T-helper 2 cell (primary cell): ENCODE measurements at places on chromosomes 2 and 18.

DNA sequence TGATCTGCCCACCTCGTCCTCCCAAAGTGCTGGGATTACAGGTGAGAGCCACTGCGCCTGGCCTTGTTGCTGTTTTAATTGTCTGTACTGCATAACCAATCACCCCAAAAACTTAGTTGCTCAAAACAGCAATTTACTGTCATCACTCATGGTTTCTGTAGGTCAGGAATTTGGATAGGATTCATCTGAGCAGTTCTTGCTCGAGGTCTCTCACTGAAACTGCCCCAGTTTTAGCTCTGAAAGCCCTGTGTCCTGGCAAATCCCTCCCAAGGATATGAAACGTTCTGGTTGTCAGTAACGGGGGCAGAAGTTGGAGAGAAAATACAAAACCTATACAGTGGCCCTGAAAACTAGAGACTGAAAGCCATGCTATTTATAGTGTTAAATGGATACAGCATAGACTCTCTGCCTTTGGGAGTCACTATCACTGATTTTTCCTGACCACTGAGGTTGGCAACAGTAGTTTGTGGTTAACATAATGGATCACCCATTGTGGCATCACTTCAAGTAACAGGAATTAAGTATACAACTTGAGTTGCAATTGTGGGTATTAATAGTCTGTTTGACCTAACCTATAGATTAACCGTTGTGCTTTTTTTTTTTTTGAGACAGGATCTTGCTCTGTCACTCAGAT is 27.2 kb upstream of the ERICH2 start:
- DNase-seq: no peak

GRCh38 chr18:907885-908757 is 3.5 kb downstream of the ADCYAP1 start:
- DNase-seq: no peak

GRCh38 chr2:149103081-149103620 is 64.7 kb downstream of the LYPD6B start:
- no peak for DNase-seq

- DNase-seq: no peak
These were observed 249.3 kb downstream of the NDUFA10 start for GRCh38 chr2:239775623-239776435.

DNA sequence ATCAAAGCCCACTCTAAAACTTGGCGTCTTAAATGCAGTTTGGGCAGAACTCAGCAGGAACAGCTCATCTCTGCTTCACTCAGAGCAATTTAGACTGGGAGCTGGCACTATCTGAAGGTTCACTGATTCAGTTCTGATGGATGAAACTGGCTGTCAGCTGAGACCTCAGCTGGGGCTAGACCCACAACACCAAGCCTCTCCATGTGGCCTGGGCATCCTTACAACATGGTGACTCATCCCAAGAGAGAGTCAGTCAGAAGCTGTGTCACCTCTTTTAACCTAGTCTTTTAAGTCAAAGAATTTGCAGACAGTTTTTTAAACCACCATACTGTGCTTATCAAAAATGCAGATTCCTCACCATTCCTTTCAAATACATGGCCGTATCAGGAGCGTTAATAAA is 62.6 kb upstream of the ZNF397 start:
- DNase-seq: no peak

- DNase-seq: no peak
These were observed 168.0 kb downstream of the LPIN1 start for GRCh38 chr2:11914455-11914854.

- DNase-seq: no peak
These were observed 289.3 kb upstream of the RAB12 start for GRCh38 chr18:8319798-8320489.

GRCh38 chr2:104860451-104860790 is 6.5 kb downstream of the POU3F3 start:
- no peak for DNase-seq

- DNase-seq: no peak
These were observed 151.5 kb downstream of the MTCL1 start for GRCh38 chr18:8856769-8857393.

GRCh38 chr18:33840212-33840593 is 262.2 kb downstream of the ASXL3 start:
- no peak for DNase-seq
